ENCODE measurements at places on chromosomes 5 and 9. TPM values are rescaled to one million over a fixed set of nuclear protein-coding genes. Genes with fewer than 3 reads are reported as not detected.

The SLC4A9 gene
- 0.29 TPM for total RNA-seq

The SGCD gene
- 9.7 TPM for total RNA-seq

The LHX2 gene
- not detected for total RNA-seq

The NCBP1 gene
- 25.7 TPM for total RNA-seq

The RGS7BP gene
- total RNA-seq, result 2.4 TPM

The NUDT12 gene
- 26.9 TPM for total RNA-seq

The CDO1 gene
- total RNA-seq, result 28.5 TPM

The ANKH gene
- 31.3 TPM for total RNA-seq

The NKD2 gene
- total RNA-seq, result 3.2 TPM

- no peaks in the 10 kb centered on the region for H3K27me3 ChIP-seq
- no peak for DNase-seq
- H3K36me3 ChIP-seq, result no peaks in the 10 kb centered on the region
- no peak overlapping the region for H3K4me3 ChIP-seq
These were observed 266.4 kb upstream of the ANKRD55 start for GRCh38 chr5:56499491-56499890.

DNA sequence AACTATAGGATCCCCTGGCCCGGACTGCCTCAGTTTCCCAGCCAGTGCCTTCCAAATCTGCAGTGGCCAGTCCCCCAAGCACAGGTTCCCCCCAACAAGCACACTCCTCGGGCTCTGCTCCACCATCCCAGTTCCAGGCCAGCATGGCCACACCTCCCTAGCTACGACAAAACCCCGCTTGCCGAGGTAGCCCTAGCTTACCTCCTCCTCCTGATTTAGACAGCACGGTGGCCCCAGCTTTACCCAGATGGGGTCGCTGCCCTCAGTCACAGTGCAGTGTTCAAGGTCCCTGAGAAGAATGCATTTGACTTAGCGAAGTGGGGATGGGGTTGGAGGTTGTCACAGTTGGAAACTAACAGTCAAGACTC is 40.8 kb upstream of the GARNL3 start:
- H3K4me1 ChIP-seq, result peaks cover 7% of the 10 kb centered on the region
- no peaks in the 10 kb centered on the region for H3K27me3 ChIP-seq

DNA sequence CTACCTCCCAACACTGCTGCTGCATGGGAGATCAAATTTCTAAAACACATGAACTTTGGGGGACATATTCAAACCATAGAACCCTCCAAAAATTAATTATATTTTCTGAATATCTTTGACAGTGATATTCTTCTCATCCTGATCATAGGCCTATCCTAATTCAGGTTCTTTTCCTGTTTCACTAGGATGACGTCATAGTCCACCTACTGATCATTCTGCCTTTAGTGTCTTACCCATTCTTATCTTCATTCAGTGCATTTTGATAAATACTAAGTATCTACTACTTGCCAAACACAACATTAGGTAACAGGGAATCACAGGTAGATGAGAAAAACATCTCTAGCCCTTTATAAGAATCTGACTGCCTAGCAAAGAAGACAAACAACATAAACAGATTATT is 179.1 kb upstream of the PRLR start:
- H3K4me1 ChIP-seq, result no peaks in the 10 kb centered on the region
- no peak overlapping the region for H3K27ac ChIP-seq
- no peaks in the 10 kb centered on the region for H3K36me3 ChIP-seq
- no peaks in the 10 kb centered on the region for H3K27me3 ChIP-seq

DNA sequence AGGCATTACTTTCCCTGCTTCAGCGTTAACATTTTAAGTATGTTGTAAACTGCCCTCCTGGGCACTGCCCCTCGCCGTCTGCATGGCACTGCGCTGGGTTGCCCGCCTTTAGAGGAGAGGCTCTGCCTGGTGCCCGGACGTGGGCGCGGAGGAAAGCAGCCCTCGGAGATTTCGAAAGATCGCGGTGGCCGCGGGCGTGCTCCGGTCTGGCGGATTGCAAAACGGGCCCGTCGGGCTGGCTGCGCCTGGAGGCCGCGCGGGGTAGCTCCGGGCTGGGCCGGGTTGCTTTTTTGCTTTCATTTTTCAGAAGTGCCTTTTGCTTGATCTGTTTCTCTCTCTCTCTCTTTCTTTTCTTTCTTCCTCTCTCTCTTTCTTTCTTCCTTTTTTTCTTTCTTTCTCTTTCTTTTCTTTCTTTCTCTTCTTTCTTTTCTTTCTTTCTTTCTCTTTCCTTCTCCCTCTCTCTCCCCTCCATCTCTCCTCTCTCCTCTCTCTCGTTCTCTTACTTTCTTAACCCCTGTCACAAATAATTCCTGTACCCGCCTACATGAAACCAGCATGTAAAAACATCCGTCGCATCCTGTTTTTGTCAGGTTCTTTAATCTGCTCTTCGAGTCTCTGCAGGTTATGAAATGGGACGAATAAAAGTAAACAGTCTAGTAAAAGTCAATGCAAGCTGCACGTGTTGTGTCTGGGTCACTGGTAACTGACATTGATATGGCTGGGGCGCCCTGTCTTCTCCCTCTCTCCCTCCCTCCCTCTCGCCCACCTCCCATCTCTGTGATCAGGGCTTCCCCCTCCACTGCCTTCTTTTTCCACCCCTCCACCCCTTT is 1.7 kb downstream of the FST start:
- peaks cover 5% of the 10 kb centered on the region for H3K4me1 ChIP-seq
- H3K27me3 ChIP-seq, result no peaks in the 10 kb centered on the region
- DNase-seq, result peak; percentile 70
- peak overlapping the region; percentile 45 for H3K4me3 ChIP-seq
- H3K36me3 ChIP-seq, result no peaks in the 10 kb centered on the region
- H3K27ac ChIP-seq, result peak overlapping the region; percentile 11

DNA sequence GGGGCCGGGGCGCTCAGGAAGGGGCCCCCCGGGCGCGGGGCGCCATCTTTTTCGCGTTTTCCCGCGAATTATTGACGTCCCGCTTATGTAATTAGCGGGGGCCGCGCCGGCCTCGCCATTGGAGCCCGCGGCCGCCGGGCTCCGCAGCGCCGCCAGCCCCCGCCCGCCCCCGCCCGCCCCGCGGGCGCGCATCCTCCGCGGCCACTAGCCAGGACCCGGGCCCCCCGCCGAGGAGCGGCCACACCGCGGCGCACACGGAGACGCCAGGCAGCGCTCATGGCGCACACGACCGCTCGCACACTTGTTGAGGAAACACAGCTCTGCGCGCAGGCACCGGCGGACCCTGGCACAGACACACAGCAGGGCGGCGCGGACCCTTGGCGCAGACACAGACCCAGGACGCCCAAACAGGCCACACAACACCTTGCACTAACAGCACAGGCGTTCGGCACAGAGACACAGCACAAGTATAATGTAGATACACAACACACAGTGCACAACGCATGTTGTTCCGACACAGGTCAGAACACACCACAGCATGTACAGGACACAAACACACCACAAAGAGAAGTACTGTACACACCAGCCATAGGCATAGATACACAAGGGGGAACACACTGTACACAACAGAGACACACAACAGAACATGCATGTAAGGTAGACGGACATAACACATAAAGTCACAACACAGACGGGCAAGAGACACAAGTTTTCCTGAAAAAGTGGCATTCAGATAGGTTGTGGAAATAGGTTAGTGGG is 467 bp upstream of the PHF19 start:
- DNase-seq, result peak; percentile 50
- no peaks in the 10 kb centered on the region for H3K36me3 ChIP-seq
- peaks cover 5% of the 10 kb centered on the region for H3K4me1 ChIP-seq
- H3K27me3 ChIP-seq, result no peaks in the 10 kb centered on the region

DNA sequence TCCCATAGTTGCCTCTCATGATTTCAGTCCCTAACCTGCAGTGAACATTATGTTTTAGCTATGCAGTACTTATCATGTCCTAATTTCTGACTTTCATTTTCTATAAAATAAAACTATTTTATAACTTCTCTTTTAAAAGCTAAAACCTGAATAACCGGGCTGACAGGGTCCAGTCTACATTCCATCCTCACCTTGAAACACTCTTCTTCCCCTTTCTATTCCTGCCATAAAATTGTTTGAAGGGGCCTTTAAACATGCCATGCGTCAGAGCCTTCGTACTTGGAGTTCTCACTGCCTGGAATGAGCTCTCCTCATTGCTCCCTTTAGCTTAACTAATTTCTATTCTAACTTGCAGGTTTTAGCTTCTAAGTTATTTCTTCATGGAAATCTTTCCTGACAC is 143.0 kb upstream of the PRLR start:
- no peak overlapping the region for H3K27ac ChIP-seq
- no peak overlapping the region for H3K4me3 ChIP-seq
- no peak for DNase-seq

DNA sequence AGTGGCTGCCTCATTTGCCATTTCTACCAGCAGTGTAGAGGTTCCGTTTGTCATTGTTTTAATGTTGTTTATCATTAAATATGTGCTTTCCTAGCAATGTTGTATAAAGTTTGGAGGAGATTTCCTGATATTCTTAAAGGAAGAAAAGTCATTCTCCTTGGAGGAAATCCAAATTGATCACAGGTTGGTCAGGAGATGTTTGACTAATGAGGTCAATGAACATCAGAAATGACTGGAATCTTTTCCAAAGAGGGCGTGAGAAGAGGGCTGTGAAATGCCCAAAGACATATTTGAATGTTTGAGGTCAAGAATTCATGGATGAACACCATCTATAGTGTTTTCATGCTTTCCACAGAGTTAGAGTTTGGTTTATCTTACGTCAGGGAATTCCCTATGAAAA is 471.3 kb downstream of the MAT2B start:
- DNase-seq, result no peak
- no peak overlapping the region for H3K27ac ChIP-seq
- no peak overlapping the region for H3K4me3 ChIP-seq
- no peaks in the 10 kb centered on the region for H3K4me1 ChIP-seq

GRCh38 chr5:141855265-141856036 is 22.8 kb downstream of the PCDH1 start:
- no peak overlapping the region for H3K4me3 ChIP-seq
- no peak overlapping the region for H3K27ac ChIP-seq
- H3K27me3 ChIP-seq, result no peaks in the 10 kb centered on the region
- H3K36me3 ChIP-seq, result no peaks in the 10 kb centered on the region

DNA sequence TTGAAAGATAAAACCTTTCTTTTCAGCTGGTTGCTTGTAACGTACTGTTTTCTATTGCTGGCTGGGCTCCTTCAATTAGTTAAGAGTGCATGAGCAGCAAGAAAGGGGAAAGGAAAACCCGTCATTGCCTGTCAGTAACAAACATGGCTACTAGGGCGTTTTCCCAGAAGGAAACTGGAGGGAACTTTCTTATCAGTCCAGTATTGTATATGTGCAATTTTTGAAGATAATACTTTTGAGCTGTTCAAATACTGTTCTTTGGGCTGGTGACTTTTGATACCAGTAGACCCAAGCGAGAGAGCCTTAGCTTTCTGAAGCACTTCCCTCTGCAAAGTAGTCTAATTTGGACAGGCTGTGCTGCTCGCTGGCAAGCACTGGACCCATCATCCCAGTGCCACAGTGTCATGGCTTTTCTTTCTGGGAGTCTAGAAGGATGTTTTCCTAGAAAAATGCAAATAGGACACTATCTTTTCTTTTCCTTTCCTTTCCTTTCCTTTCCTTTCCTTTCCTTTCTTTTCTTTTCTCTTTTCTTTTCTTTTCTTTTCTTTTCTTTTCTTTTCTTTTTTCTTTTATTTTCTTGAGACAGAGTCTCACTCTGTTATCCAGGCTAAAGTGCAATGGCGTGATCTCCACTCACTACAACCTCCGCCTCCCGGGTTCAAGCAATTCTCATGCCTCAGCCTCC is 149.9 kb upstream of the SMIM23 start:
- no peak overlapping the region for H3K4me3 ChIP-seq
- H3K36me3 ChIP-seq, result no peaks in the 10 kb centered on the region
- DNase-seq, result no peak
- H3K4me1 ChIP-seq, result no peaks in the 10 kb centered on the region
- no peak overlapping the region for H3K27ac ChIP-seq

DNA sequence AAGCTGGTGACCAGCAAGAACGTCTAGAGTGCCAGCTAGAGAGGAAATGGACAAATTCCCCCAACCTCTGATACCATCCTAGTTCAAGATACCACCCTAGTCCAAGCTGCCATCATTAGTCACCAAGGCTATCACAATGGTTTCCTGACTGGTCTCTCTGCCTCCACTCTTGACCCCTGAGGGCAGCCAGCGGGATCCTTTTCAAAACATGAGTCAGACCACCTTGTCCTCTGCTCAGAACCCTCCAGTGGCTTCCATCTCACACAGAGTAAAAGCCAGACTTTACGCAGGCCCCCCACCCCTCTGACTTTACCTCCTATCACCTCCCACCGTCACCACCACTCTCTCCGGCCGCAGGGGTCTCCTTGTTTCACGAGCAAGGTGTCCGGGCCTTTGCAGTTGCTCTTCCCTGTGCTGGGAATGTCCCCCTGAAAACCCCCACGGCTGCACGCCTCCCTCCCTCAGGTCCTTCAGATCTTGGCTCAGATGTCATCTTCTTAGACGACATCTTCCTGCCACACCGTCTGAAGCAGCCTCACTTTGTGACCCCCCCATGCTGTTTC is 42.2 kb upstream of the FBXW11 start:
- no peak overlapping the region for H3K4me3 ChIP-seq
- peaks cover 13% of the 10 kb centered on the region for H3K4me1 ChIP-seq
- no peak for DNase-seq
- H3K36me3 ChIP-seq, result peaks cover 4% of the 10 kb centered on the region

DNA sequence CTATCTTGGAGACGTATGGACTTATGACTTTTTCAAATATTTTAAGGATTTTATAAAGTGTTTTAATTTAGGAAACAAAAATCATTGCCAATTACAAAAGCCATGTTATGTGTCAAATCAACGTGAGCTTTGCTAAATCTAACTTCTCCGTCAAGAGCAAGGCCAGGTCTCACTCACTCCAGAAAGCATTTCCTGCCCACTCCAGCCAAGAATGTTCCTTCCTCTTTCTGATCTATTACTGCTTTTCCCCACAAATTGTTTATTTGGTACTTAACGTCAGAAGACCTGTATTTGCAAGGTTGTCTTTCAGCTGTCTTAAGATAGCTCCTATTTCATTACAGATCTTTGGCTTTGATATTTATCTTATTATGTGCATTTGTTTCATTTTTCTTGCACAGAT is 193.5 kb upstream of the HAPLN1 start:
- DNase-seq, result no peak
- no peak overlapping the region for H3K27ac ChIP-seq
- H3K36me3 ChIP-seq, result no peaks in the 10 kb centered on the region
- H3K4me1 ChIP-seq, result no peaks in the 10 kb centered on the region

DNA sequence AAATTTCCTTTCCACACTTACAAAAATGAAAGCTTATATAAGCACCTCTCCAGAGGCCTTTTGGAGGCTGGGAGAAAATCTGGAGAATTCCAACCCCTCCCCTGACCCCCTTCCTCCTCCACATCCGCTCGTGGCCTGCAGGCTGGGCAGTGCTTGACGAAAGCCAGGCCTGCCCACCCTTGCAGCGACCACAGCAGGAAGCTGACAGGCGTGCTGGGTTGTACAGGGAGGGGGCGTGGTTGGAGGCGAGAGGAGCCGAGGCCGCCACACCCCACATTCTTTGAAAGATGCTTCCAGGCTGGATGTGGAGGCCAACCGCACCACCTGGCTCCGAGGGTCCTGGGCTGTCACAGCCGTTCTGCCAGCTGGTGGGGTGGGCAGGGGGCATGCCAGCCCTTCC is 47.8 kb upstream of the IER5L start:
- peak; percentile 28 for DNase-seq
- peaks cover 10% of the 10 kb centered on the region for H3K4me1 ChIP-seq
- no peak overlapping the region for H3K27ac ChIP-seq

All from thyroid gland (tissue), 4 donors.